HTR-8/SVneo (cell line): ENCODE measurements at places on chromosomes 1 and 21.

DNA sequence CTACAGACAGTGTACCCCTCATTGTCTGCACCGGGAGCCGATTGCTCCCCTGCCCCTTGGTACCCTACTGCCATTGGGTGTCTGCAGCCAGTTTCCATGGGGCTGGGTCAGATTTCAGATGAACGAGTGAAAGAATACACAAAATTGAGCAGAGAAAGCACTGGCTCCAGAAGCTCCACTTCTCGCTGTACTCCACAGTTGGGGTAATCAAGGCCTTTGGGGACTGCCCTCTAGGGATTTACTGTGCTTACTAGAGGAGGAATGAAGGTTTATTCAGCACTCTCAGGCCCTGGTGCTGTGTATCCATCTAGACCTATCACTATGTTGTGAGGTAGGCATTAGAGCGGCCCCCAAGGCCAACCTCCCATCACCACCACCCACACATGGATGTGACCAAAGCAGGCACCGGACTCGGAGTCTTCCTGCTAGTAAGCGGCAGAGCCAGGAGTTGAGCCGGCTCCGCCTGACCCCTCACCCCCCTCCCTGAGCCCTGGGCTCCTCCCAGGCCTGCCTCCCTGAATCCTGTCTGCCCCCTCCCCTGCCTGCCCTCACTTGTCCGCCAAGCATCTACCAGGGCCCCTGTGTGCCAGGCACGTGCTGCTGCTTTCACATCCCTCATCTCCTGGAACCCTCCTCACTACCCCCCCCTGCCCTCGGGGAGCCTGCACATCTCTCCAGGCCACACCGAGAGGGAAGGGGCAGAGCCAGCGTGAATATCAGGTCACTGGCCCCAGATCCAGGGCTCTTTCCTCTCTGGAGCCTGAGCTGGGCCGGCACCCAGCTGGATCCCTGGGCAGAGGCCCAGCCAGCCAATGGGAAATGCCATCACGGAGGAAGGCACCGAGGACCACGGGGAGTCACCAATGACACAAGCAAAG, 23.3 kb downstream of the KCNN3 start:
- no peak for DNase-seq

GRCh38 chr21:26506956-26507355, 66.1 kb downstream of the CYYR1 start:
- peak; percentile 37 for DNase-seq

GRCh38 chr1:5765997-5766913, 226.0 kb downstream of the NPHP4 start:
- DNase-seq = no peak

DNA sequence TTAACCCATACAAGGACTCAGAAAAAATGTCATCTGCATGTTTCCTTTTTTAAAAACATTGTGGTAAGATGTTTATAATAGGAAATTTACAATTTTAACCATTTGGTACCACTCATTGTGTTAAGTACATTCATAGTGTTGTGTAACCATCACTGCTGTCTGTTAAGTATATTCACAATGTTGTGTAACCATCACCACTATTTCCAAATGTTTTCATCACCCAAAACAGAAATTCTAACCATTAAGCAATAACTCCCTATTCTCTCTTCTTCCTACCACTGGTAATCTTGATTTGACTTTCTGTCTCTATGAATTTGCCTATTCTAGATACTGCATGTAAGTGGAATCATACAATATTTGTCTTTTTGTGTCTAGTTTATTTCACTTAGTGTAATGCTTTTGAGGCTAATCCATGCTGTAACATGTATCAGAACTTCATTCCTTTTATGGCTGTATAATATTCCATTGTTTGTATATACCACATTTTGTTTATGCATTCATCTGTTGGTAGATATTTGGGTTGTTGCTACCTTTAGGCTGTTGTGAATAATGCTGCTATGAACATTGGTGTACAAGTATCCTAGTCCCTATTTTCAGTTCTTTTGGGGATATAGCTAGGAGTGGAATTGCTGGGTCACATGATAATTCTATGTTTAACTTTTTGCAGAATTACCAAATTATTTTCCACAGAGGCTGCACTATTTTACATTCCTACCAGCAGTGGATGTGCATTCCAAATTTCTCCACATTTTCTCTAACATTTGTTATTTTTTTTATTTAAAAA, 14.1 kb downstream of the HIPK1 start:
- DNase-seq = no peak
